ENCODE measurements at places on chromosomes 7 and 10. TPM values are rescaled to one million over a fixed set of nuclear protein-coding genes. Genes with fewer than 3 reads are reported as not detected.

- DNase-seq: no peak
These were observed 57.8 kb upstream of the PDCD4 start for GRCh38 chr10:110813743-110814472.

DNA sequence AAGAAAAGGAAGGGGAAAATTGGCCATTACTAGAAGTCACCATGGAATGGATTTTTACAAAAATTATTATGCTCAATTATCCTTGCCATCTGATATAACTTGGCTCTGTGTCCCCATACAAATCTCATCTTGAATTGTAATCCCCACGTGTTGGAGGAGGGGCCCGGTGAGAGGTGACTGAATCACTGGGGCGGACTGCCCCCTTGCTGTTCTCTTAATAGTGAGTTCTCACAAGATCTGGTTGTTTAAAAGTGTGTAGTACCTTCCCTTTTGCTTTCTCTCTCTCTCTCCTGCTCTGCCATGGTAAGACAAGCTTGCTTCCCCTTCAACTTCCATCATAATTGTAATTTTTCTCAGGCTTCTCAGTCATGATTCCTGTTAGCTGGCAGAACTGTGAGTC is 1023.6 kb downstream of the XPNPEP1 start:
- DNase-seq: no peak

Gene PGAM2
- 3.4 TPM for polyA plus RNA-seq

Gene TMEM120A
- polyA plus RNA-seq: 66.5 TPM

Gene MRPL32
- 104 TPM for polyA plus RNA-seq

- DNase-seq: peak; percentile 64
These were observed 68.2 kb upstream of the INPP5A start for GRCh38 chr10:132469197-132469884.

Gene UTF1
- polyA plus RNA-seq: not detected

- DNase-seq: no peak
These were observed 149.9 kb upstream of the COL1A2 start for GRCh38 chr7:94244760-94245159.

DNA sequence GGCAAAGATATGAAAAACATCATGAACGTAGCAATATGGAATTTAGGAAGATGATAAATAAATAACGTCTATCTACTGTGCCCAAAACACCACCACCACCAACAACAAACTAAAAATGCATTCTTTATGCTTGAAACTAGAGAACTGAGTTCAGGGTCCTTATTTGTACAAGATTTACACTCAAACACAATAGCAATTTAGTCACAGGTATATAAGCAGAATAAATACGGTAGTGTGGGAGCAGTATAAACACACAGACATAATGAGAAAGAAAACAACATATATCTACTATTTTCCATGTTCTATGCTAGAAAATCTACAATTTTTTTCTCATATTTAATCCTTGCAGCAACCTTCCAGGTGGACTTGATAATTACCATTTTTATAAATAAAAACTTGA is 64.3 kb downstream of the ARL4A start:
- no peak for DNase-seq

DNA sequence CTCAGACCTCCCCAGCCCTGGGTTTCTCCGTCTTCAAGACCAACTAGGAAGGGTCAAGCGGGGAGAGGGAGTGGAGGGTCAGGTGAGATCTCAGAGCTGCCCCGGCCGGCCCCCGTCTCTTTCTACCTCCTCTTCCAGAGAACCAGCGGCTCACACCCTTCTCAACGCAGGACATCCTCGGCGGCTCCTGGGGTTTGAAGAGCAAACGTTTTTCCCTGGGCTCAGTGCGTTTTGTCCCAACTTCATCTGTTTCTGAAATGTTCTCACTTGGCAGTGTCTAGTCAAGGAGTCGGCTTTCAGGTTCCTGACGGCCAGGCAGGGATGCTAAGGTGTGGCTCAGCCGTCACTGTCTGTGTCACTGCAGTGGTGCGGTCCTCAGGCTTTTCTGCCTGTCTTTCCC is 416.4 kb upstream of the FOXK1 start:
- no peak for DNase-seq

DNA sequence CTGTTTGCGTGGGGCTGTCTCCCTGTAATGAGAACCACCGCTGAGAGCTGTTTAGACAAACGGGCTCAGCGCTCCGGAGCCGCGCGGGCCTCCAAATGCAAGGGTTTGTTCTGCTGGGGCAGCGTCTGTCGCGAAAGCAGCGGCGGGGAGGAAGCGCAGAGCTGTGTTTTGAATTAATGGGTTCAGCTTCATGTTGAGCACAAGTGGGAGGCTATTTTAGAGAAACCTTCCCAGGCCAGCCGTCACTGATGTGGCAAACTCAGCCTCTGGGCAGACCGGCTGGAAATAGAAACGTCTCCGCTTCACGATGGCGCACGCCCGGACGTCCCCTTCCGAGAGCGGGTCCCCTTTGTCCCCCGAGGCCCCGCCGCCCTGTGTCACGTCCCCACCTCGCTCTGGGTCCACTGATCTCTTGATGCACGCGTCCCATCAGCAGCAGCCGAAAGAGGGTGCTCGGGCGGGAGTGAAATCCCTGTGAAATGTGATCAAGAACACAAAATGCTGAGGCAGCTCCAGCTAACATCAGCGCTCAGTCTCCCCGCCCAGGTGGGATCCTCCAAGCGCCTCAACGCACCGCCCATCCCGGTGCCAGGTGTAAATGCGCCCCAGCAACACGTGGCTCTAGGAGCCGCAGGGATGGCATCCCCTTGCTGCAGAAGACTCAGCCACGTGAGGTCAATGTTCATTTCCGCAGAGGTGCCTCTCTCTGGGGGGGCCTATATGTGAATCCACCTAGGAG is 44.9 kb downstream of the BAMBI start:
- DNase-seq: no peak

Gene COMMD3
- 79.3 TPM for polyA plus RNA-seq

DNA sequence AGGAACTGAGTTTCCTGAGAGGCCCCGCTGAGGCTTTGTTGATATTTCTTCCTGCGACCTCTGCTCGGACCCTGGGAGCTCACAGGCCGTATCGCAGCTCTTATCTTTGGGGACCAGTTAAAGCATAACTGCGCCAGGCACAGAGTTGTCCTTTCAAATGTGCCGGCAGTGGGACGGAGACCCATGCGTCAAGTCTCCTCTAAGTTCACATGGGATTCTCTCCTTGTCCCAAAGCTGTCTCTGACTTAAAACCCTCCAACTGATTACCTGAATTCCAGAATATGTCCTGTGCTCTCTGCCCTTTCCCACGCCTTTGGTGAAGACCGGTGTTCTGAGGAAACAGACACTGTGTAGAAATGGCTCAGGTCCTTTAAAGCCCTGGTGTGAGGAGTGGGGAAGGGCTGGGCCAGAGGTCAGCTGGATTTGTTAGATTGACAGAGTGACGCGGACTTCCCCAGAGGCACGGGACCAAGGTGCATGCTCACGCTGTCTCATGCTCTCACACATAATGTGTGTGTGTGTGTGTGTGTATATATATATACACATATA is 169.8 kb downstream of the EGFR start:
- DNase-seq: no peak

Gene SGCE
- 87.1 TPM for polyA plus RNA-seq

Measured in renal pelvis (tissue), 12 donors.